ENCODE measurements at places on chromosomes 2 and 18.

DNA sequence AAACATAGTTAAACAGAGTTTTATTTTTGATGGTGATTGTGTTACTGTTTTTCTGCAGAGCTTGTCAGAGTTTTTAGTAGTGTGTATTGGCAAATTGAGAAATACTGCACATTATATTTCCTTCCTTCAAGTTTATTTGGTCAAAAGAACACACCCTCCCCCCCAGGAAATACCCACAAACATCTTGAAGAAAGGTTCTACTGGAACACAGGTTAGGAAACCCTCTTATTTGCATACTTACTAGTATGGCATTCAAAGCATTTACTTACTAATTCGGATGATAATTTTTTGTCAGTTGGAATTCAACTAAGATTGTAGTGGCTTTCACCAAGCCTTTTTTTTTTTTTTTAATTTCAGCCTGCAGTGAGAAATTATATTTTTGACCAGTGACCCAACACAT, 9.1 kb downstream of the CAB39 start:
- DNase-seq, result no peak

- DNase-seq, result no peak
These were observed 78.4 kb upstream of the MEX3C start for GRCh38 chr18:51275712-51276476.

- no peak for DNase-seq
These were observed 105.7 kb downstream of the KYNU start for GRCh38 chr2:142983174-142983573.

- no peak for DNase-seq
These were observed 19.6 kb upstream of the CABLES1 start for GRCh38 chr18:23115683-23116096.

- DNase-seq, result no peak
These were observed 79.3 kb upstream of the LGALSL start for GRCh38 chr2:64374686-64375085.

DNA sequence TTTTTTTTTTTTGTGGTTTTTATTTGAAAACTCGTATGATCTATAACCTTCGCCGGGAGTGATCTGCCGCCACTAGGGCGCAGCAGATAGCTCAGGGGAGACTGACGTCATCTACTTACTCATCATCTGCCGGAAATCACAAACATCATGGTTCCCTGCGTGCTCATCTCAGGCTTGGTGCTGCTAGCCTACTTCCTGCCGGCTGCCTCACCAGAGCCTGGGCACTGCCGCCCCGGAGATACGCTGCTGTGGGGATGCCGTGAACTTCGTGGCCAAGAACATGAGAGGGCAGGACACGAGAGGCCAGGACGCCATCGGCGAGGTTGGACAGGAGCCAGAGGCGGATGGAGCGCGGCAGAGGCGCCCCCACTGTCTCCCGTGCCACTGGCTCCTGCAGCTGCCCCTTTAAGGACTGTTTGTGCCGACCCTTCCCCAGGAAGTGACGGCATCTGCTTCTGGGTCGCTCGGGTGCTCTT, 68.8 kb downstream of the DOK6 start:
- DNase-seq, result no peak

GRCh38 chr2:228105526-228106250, 75.8 kb downstream of the SPHKAP start:
- no peak for DNase-seq

- DNase-seq, result no peak
These were observed 250.6 kb downstream of the EIPR1 start for GRCh38 chr2:3126911-3127621.

DNA sequence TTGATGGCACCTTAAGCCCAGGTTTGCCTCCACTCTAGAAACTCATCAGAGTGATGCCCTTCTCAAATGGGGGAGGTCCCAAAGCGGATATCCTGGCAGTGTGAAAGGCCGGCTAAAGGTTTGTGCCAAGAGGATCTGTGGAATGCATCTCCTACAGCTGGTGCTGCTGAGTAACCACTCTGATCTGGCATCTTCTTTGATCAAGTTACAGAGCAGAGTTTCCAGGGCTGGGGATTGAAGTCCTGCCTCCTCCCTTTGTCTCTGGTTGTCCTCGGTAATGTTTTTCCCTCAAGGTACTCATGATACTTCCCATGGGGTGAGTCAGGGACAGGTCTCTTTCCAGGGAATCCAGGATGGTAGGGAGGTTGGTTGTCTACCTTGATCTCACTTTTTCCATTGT, 24.6 kb downstream of the PRKRA start:
- DNase-seq, result no peak

- DNase-seq, result no peak
These were observed 11.9 kb downstream of the ADRA2B start for GRCh38 chr2:96104487-96104861.

- peak; percentile 82 for DNase-seq
These were observed 26.3 kb downstream of the MRPL35 start for GRCh38 chr2:86225581-86225980.

GRCh38 chr2:190188289-190188688, 125.8 kb upstream of the MSTN start:
- no peak for DNase-seq

GRCh38 chr2:38277245-38278116, 99.6 kb downstream of the ATL2 start:
- peak; percentile 54 for DNase-seq

GRCh38 chr2:54757500-54757899, 34.0 kb downstream of the EML6 start:
- DNase-seq, result peak; percentile 65

- no peak for DNase-seq
These were observed 61.4 kb downstream of the GPR39 start for GRCh38 chr2:132477962-132478361.

DNA sequence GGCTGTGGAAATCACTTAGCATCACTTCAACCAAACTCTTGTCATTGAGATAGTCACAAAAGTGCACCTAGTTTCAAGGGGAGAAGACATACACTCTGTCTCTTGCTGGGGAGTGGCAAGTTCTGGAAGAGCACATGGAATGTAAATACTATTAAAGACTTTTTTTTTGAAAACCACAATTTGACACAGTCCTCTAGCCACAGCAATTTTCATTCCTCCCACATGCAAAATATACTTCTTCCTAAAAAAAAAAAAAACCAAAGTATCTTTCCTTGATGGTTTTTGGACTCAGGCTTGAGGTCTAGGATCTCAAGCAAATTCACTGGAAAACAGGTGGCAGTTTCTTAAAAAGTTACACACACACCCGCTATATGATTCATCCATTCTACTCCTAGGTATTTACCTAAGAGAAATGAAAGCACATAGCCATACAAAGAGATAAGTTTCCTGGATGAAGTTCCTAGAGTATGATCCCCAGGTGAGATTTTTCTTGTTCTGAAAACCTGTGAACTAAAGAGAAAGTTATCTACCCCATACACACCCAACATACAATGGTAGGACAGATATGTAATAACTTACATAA, 295.8 kb downstream of the SP3 start:
- no peak for DNase-seq

GRCh38 chr18:10660179-10660884, 134.5 kb downstream of the NAPG start:
- DNase-seq, result no peak

DNA sequence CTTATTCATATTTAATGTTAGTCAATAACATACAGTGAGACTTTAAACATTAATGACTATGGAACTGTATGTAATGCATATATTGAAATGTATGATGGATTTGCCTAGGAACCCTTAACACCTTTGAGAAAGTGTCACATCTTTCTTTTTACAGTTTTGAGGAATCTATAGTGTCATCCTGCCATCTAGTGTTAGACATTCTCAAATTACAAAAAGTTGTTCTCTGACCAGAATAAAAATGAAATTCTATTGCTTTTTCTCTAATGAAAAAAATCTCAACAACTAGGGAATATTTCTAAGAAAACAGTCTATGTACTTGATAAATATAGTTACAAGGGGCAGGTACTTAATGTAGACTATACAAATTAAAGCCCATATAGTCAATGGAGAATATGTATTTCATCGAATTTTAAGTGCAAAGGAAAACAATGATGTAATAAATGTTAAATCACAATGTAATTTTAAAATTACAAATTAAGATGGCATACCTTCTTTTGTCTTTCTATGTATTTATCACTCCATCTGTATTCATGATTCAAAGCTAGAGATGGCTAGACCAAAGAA, 5.1 kb upstream of the CALCRL start:
- no peak for DNase-seq

DNA sequence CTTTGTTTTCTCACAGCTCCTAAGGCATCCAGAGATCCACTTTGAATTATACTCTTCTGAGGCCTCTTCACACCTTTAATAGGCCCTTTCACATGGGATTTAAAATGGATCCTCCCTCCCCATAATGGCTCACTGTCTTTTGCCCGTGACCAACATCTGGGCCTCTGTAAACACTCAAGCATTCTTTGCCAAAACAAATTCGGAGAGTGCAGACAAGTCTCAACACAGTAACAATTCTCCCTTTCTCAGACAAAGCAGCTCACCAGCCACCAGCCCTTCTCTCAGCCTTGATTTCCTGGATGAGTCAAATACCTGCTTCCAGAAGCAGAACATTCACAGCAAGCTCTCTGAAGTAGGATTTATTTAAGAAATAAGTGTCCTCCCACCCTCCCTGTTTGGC, 14.0 kb upstream of the IMP4 start:
- no peak for DNase-seq

DNA sequence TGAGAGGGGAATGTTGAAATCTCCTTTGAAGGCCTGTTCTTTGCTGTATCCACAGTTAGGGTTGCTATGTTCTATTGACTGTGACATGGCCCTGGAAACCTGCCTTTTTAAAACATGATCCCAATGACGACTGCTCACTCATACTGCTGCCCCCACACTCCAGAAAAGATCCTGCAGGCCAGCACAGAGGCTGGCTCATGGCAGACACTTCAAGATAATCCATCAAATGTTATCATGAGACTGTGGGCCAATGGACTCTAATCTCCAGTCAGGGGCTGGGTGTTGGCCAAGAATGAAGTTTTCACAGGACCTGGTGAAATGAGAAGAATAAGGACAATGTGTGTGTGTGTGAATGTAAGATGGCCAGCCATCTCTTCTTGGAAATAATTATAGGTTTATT, 59.0 kb upstream of the THOC1 start:
- DNase-seq, result no peak

DNA sequence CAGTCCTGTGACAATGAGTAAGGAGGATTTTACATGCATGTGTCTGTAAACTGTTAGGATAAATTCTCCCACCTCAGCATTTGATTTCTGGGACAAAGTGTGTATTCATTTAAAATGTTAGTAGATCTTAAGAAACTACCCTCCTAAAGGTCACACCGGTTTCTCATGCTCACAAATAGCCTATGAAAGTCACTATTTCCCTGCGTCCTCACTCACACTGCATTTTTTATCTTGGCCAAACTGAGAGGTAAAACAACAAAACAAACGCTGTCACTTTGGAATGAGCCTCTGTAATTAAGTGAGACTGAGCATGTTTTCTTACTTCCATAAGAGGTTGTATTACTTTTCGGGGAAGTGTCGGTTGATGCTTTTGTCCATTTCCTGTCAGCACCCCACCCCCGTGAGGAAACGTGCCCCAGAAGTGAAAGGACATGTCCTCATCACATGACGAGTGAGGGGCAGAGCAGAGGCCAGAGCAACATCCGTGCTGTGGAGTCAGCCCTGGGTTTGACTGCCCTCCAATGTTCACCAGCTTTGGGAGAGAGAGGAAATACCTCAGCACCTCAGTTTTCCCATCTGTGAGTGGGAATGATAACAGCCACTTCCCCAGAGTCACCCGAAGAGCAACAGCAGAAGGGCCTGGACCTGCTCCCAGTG, 3.1 kb downstream of the GYPC start:
- peak; percentile 71 for DNase-seq

GRCh38 chr2:219958941-219959340, 331.5 kb downstream of the SLC4A3 start:
- no peak for DNase-seq

DNA sequence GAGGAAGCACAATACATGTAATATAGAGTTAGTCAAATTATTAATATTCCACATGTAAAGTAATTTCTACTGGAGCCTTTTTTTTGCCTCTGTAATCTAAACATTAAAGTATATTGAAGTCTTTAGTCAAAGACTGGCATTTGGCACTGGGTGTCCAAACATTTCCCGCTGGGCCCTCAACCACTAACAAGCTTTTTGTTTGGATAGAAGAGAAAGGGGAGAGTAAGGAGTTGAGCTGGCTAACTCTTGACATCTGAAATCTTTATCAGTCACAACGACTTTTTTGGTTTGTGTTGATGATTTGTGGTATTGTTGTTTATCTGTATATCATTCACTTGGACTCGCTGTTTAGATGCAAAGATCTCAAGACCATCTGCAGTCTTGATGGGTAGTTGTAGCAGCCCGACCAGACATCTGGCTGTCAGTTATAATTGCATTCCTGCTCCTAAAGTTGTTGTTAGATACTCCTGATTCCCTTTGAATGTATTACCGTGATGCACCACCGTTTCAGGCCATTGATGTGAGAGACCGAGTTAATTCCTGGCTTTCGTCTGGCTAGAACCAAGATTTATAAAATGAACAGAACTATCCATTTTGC, 379.6 kb downstream of the MTX2 start:
- DNase-seq, result no peak

- DNase-seq, result peak; percentile 83
These were observed 33.4 kb upstream of the OLA1 start for GRCh38 chr2:174281736-174282135.
